LoVo (cell line): ENCODE measurements at places on chromosomes 3 and 15.
A peak's percentile ranks its signal among the peaks of the same experiment; 100 is the strongest.

DNA sequence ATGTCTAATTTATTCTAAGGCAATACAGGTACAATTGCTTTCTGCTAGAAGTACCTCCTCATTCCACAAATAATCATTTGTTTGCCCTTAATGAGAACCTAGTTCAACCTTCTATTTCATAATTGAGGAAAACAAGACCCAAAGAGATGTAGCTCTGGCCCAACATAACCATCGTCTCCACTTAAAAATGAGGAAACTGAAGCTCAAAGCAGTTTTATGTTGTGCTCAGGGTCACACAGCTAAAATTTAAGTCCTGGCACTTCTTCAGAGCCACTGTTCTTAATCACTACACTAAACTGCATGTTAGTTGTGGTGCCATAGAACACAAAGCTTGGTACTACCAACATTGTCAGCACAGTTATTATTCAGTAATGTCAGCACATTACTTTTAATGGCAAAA is 108.0 kb downstream of the SERPINI1 start:
- no peak for DNase-seq

DNA sequence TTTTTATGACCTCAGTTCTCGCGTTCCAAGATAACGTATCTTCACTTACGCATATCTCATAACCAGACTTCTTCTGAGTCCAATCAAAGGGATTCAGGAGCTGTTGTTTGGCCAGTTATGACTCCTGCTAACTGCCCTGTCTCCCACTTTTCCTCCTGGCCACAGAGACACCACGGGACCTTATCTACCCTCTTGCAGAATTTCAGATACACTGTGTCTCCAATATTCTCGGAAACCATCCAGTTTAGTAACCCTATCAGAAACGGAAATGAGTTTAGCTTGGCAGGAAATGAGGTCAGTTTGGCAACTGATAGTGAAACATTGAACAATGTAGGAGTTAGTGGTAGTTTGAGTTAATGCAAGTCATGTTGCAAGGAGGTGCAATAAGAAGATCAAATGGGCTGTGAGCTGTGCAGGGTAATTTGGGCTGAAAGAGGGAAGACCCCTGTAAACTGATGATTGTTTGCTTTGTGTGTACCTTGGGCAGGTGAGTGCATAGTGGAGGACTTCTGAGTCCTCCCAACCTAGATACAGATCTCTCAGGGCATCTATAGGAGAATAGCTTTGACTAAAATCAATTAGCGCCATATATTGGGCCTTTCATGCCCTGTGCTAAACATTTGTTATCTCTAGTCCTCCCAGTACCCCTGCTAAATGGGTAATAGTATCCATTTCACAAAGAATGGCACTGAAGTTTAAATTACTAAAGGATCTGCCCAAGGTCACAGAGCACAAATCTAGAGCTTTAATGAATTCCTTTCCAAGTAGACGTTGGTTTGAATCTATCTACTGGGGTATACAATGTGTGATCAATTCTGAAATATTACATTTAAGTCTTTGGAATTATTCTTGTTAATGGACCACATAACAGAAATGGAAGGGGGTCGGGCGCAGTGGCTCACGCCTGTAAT is 41.3 kb upstream of the PIK3CB start:
- DNase-seq: no peak

GRCh38 chr3:11697701-11698100 is 54.0 kb upstream of the VGLL4 start:
- DNase-seq: no peak

DNA sequence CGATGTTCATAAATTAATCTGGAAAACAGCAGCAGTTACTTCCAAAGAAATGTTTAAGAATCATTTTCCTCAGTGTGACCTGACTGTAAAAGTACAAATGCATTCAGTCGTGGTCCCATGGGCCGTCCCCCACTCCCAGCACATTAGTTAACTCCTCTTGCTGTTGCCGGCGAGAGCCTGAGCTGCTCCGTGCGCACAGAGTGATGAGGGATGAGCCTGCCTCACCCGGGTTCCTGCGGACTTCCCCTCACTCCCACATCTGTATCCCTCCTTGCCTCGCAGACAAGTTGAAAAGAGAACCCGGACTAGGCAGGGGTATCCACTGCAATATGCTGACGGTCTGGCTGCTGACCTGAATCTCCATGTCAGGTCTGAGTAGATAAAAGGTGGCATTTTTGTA is 861.7 kb upstream of the NR2F2 start:
- no peak for DNase-seq

- DNase-seq: no peak
Measured at GRCh38 chr3:8648909-8649741, 4.5 kb upstream of the SSUH2 start.

DNA sequence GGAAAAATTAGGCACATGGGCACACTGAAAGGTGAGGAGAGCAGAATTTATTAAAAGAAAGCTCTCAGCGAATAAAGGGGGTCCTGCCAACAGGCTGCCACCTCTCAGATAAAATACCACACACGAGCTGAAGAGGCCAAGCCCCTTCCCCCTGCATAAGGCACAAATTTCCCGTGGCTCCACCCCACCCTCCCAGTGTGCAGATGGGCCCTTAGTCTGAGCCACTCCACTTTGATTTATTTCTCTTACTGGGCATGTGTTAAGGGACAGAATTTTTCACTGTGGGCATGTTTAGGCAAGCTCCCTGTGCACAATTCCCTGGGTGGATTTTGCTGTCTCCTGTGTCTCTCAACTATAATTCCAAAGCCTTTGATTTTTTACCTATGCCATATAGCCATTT is 409.8 kb downstream of the TBL1XR1 start:
- no peak for DNase-seq

DNA sequence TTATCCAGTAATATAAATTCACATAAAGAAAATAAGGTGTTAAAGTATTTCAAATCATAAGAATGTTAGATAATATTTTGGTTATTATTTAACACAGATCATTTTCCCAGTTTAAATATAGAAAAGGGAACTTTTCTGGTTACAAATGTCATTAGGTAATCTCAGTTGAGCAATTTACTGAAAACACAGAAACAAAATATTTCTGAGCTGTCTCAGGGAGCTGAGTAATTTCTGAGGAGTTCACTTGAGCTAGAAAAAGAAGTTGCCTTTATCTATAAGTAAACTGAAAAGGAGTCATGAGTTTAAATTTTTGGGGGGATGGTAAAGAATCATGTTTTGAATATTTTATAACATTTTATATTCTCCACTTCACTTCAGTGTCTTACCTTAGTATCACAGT is 855.4 kb upstream of the ARPP21 start:
- no peak for DNase-seq

- DNase-seq: no peak
Measured at GRCh38 chr3:127820221-127820825, 2.0 kb downstream of the MGLL start.

GRCh38 chr3:42195879-42196330 is 70.1 kb downstream of the CCK start:
- DNase-seq: no peak

DNA sequence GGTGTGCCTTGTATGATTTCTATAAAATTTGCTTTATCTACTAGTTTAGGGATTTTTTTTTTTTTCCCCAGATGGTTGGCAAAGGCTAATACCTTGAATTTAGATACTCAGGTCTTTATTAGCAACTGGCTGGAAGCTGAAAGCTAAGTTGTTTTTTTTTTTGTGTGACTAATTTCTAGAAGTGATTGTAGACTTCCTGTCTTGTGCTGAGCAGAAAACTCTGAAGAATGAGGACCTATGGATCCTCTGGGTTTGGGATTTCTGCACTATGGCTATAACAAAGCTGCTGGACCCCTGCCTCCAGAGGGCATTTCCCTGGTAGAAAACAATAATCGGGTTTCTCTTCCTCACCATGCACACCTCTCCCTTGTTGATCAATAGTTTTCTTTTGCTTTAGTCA is 10.0 kb downstream of the ARIH2 start:
- no peak for DNase-seq

- no peak for DNase-seq
Measured at GRCh38 chr3:43865887-43866528, 175.3 kb downstream of the ABHD5 start.

DNA sequence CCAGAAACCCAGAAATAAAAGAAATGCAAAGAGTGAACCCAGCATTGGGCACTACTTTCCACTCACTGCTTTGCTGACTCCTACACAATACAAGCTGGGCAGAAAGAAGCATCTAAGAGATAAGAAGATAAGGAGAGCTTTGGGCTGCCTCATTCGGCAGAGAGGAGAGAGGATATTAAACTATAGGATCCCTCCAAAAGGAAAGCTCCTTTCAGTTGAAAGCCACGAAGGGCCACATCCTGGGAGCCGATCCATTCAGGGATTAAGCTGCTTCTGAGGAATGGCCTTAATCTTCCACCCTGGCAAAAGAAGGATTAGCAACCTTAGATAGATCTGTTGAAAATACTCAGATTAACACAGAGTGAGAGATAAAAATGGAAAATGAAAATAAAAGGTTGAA is 274.9 kb upstream of the PPP2R3A start:
- no peak for DNase-seq

DNA sequence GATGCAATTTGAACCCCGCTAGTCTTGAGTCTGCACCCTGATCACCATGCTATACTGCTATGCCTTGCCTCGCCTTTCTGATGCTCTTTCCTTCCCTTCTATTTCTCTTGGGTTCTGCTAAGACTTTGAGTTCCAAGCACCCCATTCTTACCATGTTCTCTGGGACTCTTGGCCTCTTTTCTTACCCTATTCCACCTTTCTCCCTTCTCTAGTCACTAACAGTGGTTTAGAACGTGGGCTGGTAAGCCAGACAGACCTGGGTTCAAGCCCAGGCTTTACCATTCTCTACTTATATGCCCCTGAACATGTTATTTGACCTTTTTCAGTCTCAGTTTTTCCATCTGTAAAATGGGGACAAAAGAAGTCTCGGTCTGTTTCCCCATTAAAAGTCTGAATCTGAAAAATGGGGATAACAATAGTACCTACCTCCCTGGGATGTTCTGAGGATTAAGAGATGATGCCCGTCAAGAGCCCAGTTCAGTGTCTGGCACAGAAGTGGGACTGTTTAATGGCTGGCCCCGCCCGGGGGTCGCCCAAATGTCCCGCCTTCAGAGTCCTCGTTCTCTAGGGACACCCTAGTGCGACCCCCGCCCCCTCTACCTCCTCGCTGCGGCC is 376 bp downstream of the TADA3 start:
- DNase-seq: no peak

GRCh38 chr15:50751394-50751793 is 14.1 kb downstream of the SPPL2A start:
- no peak for DNase-seq

DNA sequence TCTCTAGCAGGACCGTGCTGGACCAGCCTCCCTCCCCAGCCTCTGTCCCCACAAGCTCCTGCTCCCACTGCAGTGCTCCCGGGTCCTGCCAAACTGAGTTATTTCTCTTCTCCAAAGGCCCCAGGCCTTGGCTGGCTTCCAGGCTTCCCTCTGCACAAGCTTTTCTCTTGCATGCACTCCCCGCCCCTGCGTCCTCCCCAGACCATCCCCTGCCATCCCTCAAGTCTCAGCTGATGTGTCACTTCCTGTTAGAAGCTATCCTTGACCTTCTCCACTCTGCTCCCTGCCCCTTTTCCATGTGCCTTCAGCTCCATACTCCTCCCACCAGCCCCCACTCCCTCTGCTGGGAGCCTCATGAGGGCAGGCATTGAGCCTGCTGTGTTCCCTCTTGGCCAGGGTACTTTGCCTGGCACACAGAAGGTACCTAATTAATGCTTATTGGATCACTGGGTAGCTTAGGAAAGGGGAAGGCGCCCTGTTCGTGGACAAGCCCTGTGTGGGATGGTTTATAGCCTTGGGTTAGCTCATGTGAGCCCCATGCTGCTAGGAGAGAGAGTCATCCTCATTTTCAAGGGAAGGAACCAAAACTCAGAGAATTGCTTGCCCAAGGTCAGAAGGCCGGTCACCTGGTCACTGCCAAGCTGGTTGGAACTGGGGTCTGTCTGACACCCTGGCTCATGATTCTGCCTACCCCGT is 56.4 kb downstream of the FEM1B start:
- no peak for DNase-seq

DNA sequence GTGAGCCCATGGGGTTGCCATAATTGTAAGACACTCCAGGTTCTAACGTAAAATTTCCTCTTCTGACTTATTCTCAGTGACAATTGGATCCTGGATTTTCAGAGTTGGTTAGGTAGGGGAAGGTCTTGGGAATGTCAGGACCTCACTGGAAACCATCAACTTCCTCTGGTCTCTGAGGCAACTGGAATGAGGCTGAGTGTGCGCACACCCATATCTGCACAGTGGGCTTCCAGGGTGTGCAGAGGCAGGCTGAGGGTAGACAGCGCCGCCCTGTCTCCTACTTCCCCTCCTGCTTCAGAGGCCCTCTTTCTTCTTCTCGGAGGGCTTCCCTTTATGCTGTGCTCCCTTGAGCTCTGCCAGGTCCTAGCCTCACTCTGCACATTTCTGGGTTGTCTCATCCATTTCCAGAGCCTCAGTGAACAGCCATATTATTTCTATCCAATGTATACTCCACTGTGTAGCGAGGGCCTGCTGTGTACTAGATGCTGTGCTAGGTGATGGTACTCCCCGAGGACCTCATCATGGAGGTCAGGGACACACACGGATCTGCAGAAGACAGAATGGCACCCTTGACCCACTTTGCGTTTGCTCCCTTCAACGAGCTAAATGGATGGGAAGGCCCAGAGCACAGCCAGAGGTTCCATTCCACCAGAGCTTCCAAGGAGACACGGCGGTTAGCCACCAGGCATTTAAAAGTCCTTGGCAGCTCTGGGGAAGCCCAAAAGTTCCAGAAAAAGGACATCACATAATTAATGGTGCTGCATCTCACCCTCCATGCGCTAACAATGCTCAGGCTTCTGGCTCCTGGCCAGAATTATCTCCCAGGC is 18.3 kb downstream of the ACAA1 start:
- DNase-seq: no peak

- DNase-seq: peak; percentile 81
Measured at GRCh38 chr3:58666683-58667082, at the start of gene FAM3D. Gene FAM3D (minus strand): TSS chr3:58666774. CDS start chr3:58655563, 11,211 bp downstream.

DNA sequence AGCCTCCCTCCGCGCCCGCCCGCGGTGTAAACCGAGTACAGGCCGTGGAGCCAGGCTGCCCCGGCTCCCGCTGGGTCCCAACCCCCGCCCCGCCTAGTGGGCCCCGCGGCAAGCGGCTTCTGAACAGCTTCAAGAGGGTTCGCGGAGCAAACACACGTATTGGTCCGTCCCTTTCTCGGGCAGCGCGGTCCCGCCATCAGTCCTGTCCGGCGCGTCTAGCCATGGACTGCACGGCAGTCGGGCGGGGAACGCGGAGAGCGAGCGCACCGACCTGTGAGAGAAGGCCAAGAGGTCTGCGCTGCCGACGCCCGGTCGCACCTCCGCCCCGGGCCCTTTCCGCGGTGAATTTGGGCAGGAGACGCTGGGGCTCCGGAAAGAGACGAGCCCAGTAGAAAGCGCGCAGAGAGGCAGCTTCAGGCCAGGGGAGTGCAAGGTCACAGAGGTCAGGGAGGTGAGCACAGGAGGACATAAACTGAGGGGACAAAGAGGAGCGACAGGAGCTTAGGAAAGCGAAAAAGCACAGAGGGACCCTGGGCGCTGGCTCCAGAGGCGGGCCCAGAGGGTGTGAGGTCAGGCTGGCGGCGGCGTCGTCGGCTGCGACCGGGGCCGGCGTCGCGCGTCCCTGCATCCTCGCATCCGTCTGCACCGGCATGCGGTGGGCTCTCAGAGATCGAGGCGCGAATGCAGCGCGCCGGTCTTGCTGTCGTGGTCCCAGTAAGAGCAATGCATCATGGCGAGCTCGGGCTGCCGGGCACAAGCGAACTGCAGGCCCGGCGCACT is 1.8 kb downstream of the FOXL2 start:
- no peak for DNase-seq
